ENCODE measurements at places on chromosomes 2 and 18.

- no peak for DNase-seq
Observed at GRCh38 chr2:202171241-202171825, 67.1 kb downstream of the SUMO1 start.

- no peak for DNase-seq
Observed at GRCh38 chr18:43681661-43682060, 404.4 kb upstream of the SYT4 start.

DNA sequence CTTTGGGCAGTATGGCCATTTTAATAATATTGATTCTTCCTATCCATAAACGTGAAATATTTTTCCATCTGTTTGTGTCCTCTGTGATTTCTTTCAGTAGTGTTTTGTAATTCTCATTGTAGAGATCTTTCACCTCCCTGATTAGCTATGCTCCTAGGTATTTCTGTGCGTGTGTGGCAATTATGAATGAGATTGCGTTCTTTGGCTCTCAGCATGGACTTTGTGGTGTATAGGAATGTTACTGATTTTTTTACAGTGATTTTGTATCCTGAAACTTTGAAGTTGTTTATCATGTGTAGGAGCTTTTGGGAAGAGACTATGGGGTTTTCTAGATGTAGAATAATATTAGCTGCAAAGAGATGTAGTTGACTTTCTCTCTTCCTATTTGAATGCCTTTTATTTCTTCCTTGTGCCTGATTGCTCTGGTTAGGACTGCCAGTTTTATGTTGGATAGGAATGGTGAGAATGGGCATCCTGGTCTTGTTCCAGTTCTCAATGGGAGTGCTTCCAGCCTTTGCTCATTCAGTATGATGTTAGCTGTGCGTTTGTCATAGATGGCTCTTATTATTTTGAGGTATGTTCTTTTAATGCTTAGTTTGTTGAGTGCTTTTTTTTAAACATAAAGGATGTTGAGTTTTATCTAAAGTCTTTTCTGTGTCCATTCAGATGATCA lies 27.0 kb upstream of the THUMPD2 start:
- DNase-seq = no peak

GRCh38 chr2:45353879-45354278 lies 257.2 kb downstream of the SRBD1 start:
- no peak for DNase-seq

DNA sequence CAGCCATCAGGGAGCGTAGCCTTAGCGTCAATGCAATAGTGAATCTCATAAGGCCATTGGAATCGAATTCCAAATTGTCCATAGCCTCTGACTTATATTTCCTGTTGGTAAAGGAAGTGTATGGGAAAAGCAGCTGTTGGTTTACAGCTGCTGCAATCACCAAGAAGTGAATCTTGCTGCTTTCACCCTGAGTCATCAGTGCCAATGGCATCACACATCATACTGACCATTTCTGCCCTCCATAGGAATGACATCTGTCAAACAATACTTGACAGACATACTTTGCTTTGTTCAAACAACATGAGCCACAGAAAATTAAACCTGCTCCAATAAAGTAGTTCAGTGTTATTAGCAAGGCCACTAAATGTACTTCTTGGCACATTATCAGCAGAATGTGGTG lies 111.2 kb upstream of the KLHL29 start:
- DNase-seq = no peak

DNA sequence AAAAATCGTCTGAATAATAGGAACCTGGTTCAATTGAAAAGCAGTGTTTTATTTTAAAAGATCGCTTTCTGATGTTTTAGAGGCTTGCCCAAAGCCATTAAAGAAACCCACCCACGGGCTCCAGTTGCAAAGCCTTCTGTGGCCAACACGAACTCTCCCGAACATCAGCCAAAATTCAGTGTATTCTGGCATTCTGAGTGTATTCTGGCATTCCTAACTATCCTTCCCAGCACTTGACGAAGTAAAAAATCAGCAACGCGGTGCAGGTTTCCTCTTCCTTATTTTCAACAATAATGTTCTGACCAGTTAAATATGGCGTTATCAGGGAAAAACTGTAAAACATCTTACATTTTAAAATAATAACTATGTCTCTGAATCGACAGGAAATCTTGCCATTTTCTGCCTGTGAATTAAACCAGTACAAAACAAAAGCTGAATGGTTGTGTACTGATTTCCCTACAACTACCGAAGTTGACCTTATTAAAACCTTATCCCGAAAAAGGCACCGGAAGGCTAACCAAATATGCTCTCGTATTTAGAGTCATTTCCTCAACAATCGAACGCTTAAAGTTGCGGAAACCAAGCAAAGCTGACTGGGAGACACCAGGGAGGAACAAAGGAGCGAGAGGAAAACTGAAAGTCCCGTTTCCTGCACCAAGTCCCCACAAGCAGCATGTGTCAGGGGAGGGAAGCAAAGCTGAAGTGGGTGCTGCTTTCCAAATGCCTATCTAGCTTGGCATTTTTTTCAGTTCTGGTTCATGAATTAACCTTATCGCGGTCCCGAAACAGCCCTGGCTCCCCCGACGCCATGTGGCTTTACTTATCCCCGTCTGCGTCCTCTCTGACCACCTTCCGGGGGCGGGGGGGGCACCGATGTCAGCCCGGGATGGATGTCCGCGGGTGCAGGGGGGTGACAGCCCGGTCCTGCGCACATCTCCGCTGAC lies 44.3 kb downstream of the ZNF516 start:
- DNase-seq = no peak

DNA sequence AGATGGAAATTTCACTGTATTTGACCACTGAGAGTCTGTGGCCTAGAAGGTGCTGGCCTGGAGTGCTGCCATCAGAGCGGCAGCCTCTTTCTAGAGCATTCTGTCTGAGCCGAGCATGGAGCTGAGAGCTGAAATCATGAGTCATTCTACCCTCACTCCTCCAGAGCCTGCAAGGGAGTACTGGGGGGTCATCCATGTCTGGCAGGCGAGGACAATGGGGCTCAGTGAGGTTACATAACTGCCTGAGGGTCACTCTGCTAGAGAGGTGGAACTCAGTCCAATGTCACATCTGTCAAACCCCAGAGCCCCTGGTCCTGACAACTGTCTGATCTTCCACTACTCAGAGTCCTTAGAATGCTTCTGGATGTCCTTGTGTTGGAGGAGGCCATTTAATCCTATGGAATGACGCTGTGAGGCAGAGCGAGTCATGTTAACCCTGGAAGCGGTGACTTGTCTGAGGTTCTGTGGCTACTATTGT lies 65.3 kb downstream of the HAUS1 start:
- no peak for DNase-seq

DNA sequence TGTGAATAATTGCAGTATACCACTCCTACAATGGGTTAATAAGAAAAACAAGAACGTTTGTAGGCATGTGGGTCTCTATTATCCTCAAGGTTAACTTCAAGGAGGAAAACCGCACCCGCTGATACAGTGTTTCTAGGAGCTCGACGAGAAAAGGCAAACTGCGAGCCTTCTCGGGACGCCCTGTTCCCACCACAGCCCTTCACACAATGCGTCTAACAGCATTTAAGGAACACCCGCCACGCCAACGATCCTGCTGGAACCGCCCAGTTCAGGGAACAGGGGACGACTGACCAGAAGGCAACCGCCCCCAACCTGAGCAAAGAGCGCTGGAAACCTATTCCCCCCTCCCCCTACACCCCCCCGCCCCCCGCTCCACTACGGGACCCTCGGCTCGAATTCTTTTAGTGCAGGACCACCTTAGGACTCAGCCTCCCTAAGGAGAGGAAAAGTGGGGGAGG lies 710 bp upstream of the TMSB10 start:
- DNase-seq = no peak

DNA sequence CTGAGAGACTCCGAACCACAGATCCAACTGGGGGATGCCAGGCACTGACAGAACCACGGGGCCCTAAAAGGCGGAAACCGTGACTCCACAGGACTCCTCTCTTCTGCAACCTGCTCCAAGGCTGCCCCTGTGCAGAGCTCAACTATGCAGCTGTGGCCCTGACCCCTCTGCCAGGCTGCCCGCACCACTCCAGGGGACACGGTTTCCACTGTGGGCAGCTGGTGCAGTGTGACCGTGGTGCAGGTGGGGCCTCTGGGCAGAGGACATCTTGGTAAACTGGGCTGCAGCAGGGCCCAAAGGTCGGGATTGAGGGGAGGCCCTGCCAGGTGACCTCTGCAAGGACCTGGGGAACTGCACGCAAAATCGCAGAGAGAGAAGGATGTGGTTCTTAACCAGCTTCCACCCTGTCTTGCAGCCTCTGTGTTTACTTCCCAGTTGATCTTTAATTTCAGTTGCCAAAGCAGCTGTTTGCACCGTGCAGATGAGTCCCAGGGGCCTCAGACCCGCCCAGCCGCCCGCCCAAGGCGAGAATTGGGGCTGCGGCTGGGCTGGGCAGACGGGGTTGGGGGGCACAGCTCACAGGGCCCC lies 104.6 kb upstream of the CTDP1 start:
- no peak for DNase-seq

GRCh38 chr2:113861740-113862139 lies 28.1 kb upstream of the ACTR3 start:
- no peak for DNase-seq

DNA sequence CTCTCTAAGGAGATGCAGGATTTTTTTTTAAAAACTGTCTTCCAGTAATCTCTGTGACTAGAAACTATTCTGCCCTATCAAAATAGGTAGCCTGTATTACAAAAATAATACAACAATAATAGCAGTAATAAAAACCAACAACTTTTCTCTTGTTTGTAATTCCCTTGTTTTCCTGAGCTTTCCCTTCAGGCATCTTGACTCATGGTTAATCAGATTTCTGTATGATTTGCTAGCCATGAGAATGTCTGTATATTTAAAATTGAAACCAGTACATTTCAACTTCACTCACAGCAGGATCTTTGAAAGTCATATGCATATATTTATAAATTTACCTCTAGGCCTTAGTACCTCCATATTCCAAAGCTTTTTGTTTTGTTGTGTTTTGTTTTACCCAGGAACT lies 38.2 kb downstream of the SLC4A10 start:
- DNase-seq = no peak

Measured in GDM1 (cell line).